Colonic mucosa (tissue), 4 donors: ENCODE measurements at places on chromosomes 2 and 18. TPM values are rescaled to one million over a fixed set of nuclear protein-coding genes. Genes with fewer than 3 reads are reported as not detected.

Gene IL1F10
- total RNA-seq, result not detected

Gene ADD2
- total RNA-seq, result 1.1 TPM

Gene AQP12B
- 7.9 TPM for total RNA-seq

GRCh38 chr2:38723173-38723572, 28.0 kb downstream of the SRSF7 start:
- H3K36me3 ChIP-seq, result no peaks in the 10 kb centered on the region
- H3K4me1 ChIP-seq, result no peaks in the 10 kb centered on the region
- no peak overlapping the region for H3K4me3 ChIP-seq
- H3K27ac ChIP-seq, result no peak overlapping the region
- no peak for DNase-seq
- no peaks in the 10 kb centered on the region for H3K27me3 ChIP-seq

DNA sequence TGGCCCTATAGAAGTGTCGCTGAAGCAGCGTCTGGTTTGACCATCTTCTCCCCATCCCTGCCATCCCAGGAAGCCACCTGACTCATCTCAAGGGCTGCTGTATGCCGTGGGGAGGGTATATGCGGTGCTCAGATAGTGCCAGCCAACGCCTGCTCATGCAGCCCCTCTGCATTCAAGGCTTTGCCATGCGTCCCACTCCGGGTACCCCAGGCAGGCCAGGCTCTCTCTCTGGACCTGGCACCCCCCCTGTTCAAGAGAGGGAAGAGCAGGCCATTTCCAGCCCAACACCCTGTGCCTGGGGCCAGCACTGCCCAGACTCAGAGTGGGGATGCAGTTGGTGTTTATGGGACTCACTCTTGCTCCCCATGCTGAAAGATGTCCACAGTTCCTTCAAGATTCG, 130.0 kb downstream of the GLI2 start:
- H3K27ac ChIP-seq, result no peak overlapping the region
- H3K4me1 ChIP-seq, result peaks cover 4% of the 10 kb centered on the region
- no peak overlapping the region for H3K4me3 ChIP-seq
- no peak for DNase-seq

Gene ARHGEF33
- total RNA-seq, result 0.32 TPM
